Left lung (tissue), 14 donors: ENCODE measurements at places on chromosomes 4 and X.

DNA sequence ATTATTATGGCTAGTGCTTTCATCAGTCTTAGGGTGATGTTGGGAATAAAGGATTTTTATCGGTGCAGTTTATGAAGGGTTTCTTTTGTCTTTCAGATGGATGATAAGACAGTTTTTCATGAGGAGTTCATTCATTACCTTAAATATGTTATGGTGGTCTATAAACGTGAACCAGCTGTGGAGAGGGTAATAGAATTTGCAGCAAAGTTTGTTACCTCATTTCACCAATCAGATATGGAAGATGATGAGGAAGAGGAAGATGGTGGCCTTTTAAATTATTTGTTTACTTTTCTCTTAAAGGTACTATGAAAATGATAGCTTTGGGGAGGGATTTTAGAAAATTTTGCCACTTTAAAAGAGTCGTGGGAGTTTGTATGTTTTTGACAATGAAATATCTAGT is 1.3 kb downstream of the NCAPG start:
- no peak for DNase-seq

GRCh38 chrX:132216806-132217202 is 2.4 kb downstream of the RAP2C start:
- DNase-seq, result no peak

- no peak for DNase-seq
Measured at GRCh38 chr4:34851411-34851810, 1392.9 kb downstream of the ARAP2 start.

- DNase-seq, result no peak
Measured at GRCh38 chr4:167222099-167222498, 12.2 kb downstream of the SPOCK3 start.

- DNase-seq, result peak; percentile 17
Measured at GRCh38 chr4:104451573-104451972, 43.1 kb downstream of the CXXC4 start.

DNA sequence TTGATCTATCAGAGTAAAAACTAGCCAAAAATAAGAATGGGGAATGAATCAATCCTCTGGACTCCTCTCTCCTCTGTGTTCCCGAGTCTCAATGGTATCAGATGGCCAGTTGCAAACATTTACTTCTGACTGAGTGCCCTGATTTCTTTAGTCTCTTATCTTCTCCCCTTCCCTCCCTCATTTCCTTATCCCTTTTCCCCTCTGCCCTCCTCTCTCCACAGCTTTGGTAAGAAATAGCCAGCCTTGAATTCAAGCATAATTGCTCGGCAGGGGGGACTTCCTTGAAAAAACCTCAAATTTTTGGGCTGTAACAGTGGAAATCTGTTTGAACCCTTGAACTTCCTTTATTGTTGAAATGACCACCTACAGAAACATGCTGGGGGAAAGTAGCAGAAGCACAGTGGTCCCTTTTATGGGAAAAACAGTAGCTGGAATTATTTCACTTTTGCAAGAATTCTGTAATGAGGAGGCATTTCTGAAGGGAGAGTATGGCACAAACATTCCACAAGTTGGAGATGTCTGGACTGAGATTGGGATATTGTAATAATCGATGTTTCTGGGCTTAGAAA is 40.3 kb downstream of the NHS start:
- DNase-seq, result no peak
